ENCODE measurements at places on chromosomes 7 and 10.

GRCh38 chr7:1419688-1420087 lies 39.6 kb downstream of the MICALL2 start:
- DNase-seq = no peak

DNA sequence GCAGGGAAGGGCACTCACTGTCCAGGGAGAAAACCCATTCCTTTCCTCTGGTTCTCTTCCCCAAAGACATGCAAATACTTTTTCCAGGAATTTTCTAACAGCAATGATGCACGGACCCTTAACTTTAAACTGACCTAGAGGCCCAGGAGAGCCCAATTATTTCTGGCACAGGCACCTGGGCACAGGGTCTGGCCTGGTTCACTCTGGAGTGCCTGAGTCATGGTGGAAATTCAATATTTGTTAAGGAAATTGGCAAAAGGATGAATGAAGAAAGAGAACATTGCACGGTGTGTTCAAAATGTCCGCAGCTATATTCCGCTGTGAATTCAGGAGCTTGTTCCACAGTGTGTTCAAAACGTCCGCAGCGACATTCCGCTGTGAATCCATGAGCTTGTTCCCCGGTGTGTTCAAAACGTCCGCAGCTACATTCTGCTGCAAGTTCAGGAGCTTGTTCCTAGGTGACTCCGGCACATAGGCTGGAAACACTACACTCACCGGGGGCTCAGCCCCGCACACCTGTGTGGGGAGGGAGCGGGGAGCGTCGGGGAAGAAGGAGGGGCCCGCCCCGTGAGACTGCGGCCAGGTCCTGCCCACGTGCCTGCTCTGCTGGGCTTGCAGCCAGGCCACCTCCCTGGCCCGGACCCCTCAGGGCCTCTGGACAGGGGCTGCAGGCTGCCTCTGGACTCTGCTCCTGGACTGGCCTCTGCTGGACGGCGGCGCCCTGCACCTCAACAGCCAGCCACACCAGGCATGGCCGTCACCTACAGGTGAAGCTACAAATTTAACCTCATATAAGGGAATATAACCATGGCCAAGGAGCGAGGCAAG lies 72.0 kb upstream of the FAM20C start:
- no peak for DNase-seq

DNA sequence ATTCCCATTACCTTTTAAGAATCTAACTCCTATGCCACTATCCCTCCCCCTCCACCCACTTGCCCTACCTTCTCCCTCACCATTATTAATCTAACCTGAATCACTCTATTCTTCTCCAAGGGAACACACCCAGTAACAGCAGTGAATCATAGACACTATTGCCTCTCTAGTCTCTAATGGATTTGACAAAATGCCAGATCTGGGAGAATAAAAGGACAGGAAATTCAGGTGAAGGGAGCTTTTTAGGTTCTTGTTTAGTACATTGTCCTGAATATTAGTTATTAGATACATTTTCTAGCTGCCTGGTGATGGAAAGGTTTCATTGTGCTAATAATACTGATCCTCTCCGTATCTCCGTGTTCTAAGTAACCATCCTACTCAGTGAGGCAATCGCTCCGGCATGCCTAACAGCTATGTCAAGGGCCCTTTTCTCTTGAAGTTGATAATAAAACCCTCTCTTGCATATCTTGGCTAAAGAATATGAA lies 4.1 kb upstream of the SFR1 start:
- peak; percentile 32 for DNase-seq

DNA sequence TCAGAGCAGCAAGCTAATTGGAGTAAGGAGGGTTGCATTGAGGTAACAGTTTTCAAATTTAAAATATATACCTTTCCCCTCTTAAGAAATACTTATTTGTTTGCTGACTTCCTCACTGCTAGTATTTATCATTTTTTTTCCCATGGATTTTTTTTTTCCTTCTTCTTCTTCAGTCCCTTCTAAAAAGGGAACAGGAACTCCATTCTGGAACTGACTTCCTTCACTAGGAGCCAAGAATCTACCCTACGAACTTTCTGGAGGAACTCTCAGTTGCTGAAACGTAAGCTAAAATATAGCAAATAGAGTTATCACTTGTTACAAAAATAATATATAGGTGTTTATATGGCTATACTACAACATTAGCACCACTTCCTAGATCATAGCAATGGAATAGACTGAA lies 95.4 kb downstream of the HGF start:
- DNase-seq = no peak

GRCh38 chr7:19464241-19464640 lies 244.6 kb downstream of the POLR1F start:
- DNase-seq = no peak

DNA sequence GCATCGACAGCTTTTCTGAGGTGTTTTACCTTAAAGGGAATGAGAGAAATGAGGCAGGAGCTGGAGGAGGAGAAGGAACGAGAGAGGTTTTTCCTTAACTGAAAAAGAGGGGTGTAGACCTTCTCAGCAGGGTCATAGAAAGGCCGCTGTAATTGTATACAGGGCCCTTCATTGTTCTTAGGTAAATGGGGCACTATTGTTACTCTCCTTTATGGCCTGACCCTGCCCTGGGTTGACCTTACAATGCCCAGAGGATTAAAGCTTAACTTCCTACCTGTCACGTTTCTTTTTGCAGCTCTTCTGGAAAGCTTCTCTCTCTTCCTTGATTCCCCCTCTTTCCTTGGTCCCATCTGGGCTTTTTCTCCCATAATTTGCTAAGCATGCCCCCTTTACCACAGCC lies 13.7 kb upstream of the PDLIM1 start:
- DNase-seq = no peak

DNA sequence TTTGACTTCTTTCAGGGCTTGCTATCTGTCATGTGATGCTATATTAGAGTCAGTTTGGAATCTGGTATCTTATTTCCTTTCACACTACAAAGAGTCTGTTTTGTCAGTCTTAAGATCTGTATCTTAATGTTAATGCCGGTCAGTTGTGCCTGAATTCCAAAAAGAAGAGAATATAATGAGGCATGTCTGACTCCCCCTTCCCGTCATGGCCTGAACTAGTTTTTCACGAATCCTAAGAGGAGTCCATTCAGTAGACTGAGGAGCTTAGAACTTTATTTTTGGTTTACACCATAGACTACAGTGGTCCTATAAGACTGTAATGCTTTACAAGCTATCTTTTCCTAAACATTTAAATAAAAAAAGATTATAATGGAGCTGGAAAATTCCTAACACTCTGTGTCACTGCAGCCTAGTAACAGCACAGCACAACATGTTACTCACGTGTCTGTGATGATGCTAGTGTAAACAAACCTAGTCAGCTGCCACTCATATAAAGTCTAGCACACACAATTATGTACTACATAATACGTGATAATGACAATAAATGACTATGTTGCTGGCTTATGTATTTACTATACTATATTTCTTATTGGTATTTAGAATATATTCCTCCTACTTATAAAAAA lies 50.6 kb downstream of the VPS41 start:
- peak; percentile 44 for DNase-seq

- DNase-seq = no peak
Measured at GRCh38 chr10:108180878-108181277, 1016.4 kb upstream of the SORCS1 start.

DNA sequence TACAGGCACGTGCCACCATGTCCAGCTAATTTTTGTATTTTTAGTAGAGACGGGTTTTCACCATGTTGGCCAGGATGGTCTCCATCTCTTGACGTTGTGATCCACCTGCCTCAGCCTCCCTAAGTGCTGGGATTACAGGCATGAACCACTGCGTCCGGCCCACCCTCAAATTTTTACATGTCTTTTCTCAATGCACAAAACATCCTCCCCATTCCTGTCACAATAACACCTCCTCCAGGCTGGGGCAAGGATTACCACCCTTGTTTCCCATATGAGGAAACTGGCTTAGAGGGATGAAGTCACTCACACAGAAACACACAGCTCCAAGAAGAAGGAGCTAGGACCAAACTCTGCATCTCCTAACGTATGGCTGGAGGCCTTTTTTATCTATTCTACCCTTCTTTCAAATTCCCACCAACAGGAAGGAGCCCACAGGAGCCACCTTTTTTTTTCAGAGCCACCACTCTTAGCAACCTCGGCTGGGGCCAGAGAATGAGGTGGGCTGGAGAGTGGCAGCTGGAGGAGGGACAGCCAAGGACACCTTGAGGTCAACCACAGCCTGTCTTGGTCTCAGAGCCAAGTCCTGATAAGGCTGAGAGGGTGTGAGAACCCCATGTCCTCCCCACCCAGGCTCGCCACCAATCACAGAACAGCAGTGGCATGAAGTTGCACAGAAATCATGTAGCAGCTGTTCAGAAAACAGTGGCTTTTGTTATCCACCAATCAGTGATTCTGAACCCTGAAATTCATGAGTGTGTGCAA lies 113.1 kb upstream of the PDLIM1 start:
- DNase-seq = no peak

DNA sequence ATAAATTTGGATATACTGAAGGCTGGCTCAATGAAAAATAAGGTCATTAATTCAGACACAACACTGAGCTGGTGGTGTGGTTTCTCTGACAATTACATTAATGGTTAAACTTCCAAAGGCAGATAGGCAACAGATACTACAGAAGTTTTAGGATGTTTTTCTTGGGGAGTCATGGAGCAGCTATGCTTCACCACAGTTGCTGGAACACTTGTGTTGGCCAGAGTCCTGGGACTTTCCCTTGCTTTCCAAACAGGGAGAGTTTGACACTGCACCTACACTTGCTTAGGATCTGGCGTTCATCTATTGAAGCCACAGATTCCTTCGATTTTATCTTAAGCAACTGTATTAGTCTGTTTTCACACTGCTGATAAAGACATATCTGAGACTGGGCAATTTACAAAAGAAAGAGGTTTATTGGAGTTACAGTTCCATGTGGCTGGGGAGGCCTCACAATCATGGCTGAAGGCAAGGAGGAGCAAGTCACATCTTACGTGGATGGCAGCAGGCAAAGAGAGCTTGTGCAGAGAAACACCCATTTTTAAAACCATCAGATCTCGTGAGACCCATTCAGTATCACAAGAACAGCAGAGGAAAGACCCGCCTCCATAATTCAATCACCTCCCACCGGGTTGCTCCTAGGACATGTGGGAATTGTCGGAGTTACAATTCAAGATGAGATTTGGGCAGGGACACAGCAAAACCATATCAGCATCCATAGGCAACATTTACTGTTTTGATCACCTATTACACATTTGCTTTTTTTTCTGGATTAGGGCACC lies 27.8 kb upstream of the TMEM178B start:
- no peak for DNase-seq

- DNase-seq = peak; percentile 7
Measured at GRCh38 chr7:86643561-86644281, at the start of gene GRM3. Gene GRM3, plus strand, starts transcription at chr7:86643909. Its CDS starts 121,237 bp downstream, at chr7:86765146.

DNA sequence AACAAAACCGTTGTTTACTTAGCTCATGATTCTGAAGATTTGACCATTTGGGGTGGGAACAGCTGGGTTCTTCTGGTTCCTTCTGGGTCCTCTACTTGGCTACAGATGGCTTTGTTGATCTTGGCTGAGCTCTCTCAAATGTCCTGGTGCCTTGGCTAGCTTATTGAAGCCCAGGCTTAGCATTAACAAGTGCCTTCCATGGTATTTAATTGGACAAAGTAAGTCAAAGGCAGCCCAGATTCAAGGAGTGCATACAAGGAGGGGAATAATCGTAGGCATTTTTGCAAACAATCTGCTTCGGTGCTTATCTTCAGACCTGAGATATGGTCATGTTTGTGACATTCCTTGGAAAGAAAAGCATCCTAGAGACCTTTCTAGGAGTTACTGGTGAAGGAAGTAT lies 81.4 kb downstream of the ADCYAP1R1 start:
- no peak for DNase-seq

DNA sequence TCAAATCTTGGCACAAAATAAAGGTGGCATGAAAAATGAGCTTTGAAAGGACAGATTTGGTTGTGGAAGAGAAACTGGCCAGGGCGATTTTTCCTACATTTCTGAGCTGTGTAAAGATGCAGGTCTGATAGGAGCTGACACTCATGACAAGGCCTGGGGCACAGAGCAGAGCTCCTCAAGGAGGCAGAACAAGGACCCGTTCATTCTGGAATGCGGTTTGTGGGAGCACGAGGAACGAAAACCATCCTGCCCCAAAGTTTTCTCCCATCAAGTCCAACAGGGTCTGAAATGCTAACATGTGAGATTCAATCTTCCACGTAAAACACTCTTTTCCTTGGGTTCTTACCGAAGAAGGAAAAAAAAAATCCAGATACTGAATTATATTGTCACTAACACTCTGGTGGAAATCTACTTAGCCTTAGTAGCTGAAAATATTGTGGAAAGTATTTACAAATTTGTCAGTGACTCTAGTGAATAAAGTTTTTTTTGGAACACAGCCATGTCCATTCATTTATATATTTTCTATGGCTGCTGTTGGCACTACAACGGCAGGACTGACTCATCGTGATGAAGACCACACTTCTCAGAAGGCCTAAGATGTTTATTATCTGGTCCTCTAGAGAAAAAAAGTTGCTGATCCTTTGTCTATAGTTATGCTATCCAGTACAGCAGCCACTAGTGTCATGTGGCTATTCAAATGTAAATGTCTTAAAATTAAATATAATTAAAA lies 215.7 kb downstream of the BAMBI start:
- DNase-seq = no peak
